ENCODE measurements at places on chromosomes 3 and 15.
A peak's percentile ranks its signal among the peaks of the same experiment; 100 is the strongest.

- DNase-seq: no peak
Observed at GRCh38 chr3:89107461-89108290, at the start of gene EPHA3. TSS of gene EPHA3 (plus strand) at chr3:89107621. CDS start at chr3:89107749, 128 bp downstream.

DNA sequence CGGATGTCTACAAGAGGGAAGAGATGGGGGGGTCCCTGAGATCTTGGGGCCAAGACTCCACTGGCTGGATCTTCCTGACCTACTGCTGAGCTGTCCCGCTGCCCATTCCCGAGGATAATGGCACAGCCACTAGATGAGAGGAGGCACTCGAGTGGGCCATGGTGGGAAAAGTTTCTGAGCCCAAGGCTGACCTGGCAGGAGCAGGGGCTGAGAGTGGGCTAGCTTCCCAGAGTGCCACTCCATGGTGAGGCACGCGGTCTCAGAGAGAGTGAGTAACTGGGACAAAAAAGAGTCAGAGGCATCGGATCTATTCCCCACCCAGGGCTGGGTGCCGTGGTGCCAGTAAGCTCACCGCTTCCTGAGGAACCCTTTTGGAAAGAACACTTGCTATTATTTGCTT lies 10.9 kb downstream of the SLC51B start:
- DNase-seq: no peak

DNA sequence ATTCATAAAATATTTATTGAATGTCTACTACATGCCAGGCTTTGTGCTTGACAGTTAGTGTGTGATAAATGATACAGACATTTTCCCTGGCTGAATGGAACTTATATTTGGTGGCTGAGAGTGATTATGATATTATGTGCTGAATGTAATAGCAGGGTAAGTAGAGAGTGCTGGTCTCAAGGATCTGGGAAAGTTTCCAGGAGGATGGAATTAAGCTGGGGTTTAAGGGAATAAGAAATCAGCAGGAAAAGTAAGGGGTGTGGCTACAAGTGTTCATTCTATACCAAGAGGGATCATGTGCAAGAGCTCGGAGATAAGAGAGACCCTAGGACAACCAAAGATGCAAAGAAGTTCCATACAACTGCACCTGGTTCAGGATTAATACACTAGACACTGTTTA lies 500.1 kb upstream of the CFAP20DC start:
- no peak for DNase-seq

DNA sequence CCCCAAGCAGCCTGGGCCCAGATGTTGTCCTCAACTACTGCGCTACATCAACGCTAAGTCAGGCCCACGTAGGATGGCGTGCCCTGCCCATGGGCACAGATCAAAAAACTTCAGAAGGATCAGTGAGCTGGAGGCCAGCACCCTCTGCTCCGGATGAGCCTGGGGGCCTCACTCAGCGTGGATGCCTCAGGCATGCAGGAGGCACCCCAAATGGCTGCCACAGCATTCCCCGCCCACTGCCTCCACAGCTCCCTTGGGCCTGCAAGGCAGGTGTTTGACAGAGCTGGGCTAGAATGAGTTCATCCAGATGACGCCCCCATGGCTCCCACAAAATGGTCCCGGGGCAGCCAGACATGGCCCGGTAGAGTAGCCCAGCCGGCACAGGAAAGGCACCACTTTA lies 7.1 kb downstream of the ATP2B2 start:
- DNase-seq: no peak

GRCh38 chr15:73704869-73705645 lies 20.9 kb downstream of the CD276 start:
- peak; percentile 35 for DNase-seq

GRCh38 chr15:82843566-82843965 lies 34.1 kb downstream of the WHAMM start:
- DNase-seq: no peak

DNA sequence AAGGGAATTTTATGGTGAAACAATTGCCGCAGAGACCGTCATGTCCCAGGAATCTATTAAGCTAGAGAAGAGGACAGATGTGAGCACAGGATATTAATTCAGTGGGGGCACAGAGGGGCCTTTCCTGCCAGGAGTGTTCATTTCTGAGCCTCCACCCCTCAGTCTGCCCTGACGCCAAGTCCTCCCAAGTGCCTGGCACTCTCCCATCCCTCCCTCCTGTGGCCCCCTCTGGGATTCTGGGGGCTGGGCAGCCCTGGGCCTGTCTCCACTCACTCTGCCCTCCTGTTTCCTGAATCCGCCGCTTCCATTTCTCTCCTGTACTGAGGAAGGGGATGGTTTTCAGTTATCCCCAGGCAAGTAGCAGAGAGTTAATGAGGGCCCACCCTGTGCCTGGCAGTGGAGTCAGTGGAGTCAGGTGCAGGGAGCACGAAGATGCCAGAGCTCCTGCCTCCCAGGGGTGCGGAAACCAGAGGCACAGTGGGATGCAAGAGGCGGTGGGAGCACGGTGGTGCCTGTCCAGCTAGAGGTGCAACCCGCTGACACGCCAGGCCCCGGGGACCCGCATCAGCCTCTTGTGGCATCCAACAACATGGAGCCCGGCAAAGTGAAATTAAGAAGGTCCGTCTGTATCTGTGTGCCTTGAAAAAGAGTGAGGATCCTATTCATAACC lies 212.5 kb downstream of the XXYLT1 start:
- no peak for DNase-seq

DNA sequence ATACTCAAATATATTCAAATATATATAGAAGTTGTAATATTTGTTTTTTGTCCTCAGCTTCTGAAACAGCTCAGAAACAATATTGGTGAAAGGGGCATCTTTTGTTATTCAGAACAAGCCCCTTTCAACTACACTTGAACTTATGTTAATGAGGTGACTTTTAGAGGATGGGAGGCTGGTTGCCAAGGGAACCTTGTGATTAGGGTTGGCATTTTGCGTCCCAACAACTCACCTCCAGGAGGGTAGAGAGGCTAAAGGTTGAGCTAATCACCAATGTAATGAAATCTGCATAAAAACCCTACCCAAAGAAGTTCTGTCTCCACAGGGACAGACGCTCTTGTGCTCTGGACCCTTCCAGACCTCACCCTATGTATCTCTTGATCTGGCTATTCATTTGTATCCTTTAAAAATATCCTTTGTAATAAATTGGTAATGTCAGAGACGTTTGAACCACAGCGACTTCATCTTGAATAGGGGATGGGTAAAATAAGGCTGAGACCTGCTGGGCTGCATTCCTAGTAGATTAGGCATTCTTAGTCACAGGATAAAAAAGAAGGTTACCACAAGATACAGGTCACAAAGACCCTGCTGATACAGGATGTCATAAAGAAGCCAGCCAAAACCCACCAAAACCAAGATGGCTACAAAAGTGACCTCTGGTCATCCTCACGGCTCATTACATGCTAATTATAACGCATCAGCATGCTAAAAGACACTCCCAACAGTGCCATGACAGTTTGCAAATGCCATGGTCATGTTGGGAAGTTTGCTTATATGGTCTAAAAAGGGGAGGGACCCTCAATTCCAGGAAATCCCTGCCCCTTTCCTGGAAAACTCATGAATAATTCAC lies 111.1 kb downstream of the FMN1 start:
- DNase-seq: no peak

DNA sequence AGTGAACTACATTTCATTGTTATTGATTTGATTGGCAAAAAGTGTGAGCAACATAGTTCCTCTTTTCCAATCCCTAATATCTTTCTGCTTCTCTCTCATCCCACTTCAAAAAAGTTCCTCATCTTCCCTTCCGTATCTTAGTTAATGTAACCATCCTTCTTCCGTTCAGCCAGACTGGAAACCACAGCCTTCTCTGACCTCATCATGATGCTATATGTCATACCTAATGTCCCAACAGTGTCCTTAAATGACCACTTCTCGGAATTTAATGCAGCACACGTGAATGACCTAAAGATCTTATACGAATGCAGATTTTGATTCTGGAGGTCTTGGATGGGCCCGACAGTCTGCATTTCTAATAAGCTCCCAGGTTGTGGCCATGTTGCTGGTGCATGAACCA lies 320.3 kb upstream of the SATB1 start:
- DNase-seq: no peak

DNA sequence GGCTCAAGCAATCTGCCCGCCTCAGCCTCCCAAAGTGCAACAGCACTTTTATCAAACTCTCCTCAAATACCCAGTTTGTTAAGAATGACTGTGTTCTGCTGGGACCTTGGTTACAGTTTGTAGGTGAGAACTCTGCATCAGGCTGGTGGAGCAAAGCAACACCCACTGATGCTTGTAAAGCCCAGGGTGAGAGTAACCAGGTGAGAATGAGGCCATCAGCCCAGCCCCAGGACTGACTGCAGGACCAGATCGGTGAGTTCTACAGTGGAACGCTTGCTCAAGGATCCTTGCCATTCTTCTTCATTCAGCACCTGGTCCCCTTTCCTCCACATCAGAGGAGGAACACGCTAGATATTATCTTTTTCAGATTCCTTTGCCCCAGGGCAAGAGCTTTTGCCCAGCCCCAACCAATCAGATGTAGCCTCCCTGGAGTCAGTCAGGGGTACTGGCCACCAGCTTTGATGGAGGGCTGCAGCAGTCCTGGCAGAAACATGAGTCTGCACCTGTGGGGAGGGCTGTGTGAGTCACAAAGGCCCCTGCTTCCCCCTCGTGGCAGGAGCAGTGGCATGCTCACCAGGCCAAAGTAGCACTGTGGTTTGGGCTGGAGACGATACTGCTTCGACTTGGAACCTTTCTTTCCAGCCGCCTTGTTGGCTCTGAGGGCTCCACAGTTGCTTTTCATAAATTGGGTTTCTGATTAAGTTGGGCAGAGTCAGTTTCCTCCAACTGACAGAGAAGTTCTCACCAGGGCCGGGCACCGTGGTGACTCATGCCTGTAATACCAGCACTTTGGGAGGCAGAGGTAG lies 3.5 kb upstream of the SHISA5 start:
- DNase-seq: peak; percentile 50

DNA sequence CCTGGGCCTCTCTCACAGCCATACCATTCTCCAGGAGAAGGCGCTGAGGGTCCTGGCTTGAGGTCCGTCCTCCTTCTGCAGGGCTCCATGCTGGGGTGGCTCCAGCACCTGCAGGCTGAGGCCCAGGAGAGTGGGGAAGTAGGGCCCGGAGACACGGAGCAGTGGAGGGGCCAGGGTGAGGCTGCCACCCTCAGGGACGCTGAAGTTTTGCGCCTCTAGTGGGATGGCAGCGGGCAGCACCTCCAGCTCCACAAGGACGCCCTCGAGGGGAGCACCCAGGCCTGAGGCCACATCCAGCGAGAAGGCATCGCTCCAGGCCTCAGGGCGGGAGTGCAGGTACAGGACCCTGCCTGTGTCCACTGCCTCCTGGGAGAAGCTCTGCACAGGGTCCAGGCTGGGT lies 27.5 kb downstream of the CSPG4 start:
- DNase-seq: no peak

All from central memory CD8-positive, alpha-beta T cell (primary cell).